ENCODE measurements at places on chromosomes 1 and 21. TPM values are rescaled to one million over a fixed set of nuclear protein-coding genes. Genes with fewer than 3 reads are reported as not detected.
A peak's percentile ranks its signal among the peaks of the same experiment; 100 is the strongest.

DNA sequence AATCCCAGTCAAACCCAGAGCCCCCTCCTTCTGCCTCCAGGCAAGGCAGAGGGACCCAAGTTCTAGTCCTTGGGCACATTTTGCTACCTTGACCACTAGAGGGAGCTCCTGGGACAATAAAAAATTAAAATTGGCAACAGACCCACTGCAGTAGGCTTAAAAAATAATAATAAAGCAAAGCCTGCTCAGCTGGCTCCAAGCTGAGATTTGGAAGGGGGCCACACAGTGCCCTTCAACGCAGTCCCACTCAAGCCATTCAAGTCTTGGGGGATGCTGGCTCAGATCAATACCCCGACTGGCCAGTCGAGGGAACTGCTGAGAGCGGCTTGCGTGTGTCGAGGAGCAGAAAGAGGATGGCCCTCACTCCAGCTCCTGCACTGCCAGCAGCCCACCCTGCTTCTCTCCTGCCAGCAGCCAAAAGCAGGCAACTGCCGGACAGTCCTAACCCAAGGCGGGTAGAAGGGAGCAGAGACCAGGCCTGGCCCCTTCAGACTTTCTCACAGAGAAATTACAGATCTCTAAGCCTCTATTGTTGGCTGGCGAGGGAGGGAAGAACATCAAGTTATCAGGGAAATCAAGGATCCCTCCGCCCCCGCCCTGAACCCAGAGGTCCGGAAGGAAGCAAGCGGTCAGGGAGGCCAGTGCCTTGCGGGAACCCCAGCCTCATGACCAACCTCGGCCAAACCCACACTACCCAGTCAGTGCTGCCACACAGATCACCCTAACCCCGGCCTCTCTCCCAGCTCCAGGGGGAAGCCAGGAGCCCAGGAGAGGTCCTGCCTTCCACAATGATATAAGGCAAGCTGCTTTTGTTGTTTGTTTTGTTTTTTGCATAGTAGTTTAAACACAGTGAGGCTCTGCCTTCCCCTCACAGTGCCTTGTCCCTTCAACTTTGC is 4.9 kb upstream of the ALDH4A1 start:
- DNase-seq, result peak; percentile 57

DNA sequence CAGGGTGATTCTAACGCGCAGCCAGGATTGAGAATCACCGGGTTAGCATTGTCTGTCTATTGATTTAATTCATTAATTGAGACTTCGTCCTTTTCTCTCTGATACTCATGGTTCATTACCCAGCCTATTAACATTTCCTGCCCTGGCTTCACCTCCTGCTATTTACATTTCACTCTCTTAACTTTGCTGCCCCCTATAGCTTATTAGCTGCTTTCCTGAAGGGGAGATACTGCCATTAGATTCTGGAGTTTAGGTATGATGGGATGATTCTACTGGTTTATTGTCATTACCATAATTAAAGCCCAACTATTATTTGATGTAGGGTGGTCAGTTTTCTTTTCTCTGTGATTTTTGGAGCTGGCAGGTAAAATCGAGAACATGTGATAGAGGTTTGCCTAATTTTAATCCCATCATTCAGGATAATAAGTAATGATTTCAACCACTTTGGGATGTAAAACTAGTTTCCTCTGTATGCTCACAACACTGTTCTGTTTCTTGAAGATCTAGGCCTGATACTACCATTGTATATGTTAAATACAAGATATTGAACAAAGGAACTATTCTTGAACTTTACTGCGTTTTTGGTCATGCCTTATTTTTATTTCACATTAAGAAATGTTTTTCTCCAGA is 6.4 kb downstream of the PPP2R5A start:
- DNase-seq, result peak; percentile 53

Gene KRTAP10-3
- not detected for total RNA-seq

Gene PSEN2
- total RNA-seq, result 24.2 TPM

All from LHCN-M2 (cell line).